ENCODE measurements at places on chromosomes 16 and 17.

DNA sequence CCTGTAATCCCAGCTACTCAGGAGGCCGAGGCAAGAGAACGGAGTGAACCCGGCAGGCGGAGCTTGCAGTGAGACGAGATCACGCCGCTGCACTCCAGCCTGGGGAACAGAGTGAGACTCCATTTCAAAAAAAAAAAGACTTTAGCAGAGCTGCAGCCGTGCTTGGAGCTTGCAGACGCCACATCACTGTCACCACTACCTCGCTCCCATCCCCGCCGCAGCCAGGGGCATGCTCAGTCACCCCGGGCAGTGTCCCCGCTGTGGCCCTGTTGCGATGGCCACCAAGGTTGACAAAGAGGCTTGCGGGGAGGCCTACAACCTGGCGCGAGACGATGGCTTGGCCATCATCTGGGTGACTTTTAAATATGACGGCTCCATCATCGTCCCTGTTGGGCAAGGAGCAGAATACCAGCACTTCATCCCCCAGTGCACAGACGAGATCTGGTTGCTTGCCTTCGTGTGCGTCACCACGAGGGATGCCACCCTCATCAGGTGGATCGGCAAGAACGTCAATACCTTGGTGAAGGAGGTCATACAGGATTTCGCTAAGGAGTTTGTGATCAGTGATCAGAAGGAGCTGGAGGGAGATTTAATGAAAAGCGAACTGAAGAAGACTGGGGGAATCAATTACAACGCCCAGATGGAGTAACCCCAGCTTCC is 118.1 kb downstream of the TNFRSF13B start:
- no peak for DNase-seq

DNA sequence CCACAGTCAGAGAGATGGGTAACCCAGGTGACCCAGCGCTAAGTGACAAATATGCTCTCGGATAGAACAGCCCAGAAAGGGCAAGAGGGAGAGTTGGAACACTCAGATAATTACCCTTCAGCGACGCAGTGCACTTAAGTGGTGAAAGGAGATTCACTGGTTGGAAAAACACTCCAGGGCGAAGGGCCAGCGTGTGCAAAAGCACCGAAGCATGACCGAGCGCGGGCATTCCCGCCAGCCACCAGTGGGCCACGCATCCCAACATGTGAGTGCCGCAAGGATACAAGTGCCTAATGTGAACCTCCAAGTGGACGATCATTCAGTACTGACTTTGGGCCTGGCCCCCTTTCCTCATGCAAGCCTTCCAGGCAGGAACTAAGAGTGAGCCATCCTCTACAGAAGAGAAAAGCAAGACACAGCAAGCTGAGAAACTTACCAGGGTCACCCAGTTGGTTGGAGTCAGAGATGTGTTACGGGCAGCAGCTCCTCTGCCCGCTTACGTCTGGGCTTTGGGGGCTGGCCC is 258.4 kb downstream of the C16orf95 start:
- DNase-seq: no peak

- DNase-seq: peak; percentile 64
Observed at GRCh38 chr17:43338886-43339516, 59.8 kb upstream of the ARL4D start.

DNA sequence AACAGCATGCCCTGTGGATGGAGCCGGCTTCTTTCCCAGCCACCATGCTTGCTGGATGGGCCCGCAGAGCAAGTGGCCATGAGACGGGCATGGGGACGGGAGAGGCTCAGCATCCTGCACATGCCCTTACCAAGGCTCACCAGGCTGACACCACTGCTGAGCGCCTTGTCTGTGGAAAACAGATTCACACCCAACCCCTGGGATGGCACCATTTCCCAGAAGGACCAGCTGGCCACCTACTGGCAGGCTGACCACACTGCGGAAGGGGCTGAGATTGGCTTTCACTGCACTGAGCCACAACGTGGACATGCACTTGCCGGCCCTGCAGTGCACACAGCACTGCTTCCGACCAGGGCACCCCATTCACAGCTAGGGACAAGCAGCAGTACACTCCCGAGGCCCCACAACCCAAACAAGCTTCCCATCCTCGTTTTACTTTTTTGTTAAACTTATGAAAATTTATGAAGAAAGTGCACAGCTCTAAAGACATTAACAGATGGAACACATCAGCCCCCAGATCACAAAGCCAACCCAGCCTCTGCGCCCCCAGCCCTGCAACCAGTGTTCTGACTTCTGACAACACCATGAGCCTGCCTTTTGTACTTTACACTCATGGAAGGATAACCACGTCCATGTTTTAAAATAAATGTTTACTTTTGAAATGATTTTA is 13.9 kb upstream of the KRTAP17-1 start:
- peak; percentile 41 for DNase-seq

GRCh38 chr17:79706931-79707850 is 23.6 kb upstream of the ENPP7 start:
- DNase-seq: no peak

DNA sequence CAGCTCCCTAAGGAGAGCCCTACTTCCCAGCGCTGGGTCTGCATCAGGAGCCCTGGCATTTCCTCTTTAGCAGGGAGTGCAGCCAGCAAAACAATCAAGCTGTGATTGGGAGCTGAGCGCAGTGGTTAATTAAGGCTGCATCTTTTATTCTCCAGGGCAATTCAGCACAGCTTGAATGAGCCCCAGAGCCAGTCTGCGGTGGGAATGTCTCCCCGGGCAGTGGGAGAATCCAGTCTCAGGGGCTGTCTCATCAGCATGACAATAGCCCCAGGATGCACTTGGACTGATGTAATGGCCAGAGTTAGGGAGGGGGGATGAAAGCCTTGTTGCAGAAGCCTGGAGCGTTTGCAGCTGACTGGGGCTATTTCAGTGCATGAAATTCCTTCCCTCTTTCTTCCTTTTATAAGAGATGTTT is 292.6 kb upstream of the SOX9 start:
- DNase-seq: no peak

DNA sequence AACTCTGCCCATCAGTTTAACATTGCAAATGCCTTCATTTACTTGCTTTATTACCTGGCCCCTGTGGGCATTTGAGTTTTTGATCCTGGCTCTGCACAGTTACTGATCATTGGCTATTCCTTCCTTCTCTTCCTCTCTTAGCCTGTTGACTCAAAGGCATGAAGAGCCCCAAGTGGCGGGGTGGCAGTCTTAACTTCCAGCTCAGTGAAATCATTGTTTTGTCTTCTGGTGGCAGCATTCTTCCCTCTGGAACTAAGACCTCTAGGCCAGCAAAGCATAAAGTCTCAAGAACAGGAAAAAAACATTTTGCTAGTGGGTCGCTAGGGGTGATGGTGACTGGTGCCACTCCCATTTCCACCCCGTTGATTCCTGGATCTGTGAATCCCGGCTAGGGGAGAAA is 52.3 kb upstream of the MRTFB start:
- DNase-seq: no peak

GRCh38 chr16:17450291-17450690 is 20.5 kb downstream of the XYLT1 start:
- DNase-seq: no peak

DNA sequence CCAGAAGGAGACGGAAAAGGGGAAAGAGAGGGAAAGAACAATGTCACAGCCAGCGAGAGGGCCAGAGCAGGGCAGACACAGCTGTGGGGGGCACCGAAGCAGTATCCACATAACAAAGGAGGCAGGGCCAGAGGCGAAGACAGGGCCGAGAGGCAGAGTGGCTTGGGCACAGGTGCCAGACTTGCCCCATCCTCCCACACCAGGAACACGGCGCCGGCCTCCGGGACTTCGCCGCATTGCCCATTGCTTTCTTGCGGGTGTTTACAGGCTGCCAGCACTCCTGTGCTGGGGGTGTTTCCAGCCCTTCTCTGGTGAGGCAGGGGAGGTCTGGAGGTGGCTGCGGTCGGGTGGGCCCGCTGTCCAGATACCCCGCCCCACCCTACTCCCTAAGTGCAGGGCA is 78.0 kb downstream of the ENGASE start:
- no peak for DNase-seq

- no peak for DNase-seq
Observed at GRCh38 chr17:929586-929985, 50.0 kb downstream of the NXN start.

DNA sequence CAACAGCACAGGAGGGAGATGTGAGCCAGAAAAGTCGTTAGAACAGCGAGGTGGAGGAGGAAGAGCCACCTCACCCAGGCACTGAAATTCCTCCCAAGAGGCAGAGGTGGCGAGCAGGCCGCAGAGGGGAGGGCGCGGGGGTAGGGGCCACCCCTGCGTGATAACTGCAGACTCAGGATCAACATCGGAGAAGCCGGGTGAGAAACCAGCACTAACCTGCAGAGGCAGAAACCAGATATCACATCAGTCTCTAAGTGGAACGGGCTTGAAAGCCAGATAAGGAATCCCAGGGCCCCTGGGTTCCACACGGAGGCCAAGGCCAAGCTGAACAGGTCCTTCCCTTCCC is 39.4 kb upstream of the ZC3H18 start:
- peak; percentile 97 for DNase-seq

- no peak for DNase-seq
Observed at GRCh38 chr16:2237102-2237482, 848 bp downstream of the DNASE1L2 start.

GRCh38 chr17:17641621-17642409 is 39.4 kb upstream of the RAI1 start:
- DNase-seq: peak; percentile 88

- DNase-seq: no peak
Observed at GRCh38 chr16:1184156-1184868, 31.4 kb downstream of the CACNA1H start.

GRCh38 chr17:75996665-75997590 is 3.7 kb upstream of the CDK3 start:
- peak; percentile 93 for DNase-seq

- DNase-seq: no peak
Observed at GRCh38 chr16:86545954-86546637, 8.9 kb downstream of the MTHFSD start.

DNA sequence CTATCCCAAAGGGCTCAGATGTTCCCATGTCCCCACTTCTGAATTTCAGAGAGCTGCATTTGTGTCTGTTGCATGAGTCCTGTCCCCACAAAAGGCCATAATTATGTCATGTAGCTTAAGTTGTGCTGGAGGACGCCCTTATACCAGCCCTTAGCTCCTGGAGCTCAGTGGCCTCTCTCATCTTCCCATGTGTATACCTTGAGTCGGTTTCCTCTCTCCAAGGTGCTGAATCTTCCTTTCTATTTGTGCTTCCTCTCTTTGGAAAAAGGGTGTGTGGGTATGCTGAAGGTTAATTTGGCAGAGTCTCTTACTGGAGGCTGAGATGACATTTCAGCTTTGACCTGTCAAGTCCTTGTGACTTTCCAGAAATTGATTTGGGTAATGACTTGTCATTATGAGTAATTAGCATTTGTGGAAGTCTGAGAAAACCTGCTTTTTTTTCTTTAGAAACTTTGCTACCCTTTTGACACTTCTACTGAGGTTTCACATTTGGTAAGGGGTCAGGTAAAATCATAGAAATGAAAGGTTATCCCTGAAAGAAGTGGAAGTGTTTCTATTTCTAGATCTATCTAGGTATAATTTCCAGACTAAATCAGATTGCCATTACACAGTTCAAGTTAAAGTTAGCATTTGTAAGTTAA is 185.4 kb downstream of the ABCC12 start:
- peak; percentile 55 for DNase-seq

GRCh38 chr16:11706180-11706742 is 36.4 kb downstream of the TXNDC11 start:
- DNase-seq: no peak

GRCh38 chr17:53942436-53942835 is 119.7 kb downstream of the KIF2B start:
- no peak for DNase-seq

DNA sequence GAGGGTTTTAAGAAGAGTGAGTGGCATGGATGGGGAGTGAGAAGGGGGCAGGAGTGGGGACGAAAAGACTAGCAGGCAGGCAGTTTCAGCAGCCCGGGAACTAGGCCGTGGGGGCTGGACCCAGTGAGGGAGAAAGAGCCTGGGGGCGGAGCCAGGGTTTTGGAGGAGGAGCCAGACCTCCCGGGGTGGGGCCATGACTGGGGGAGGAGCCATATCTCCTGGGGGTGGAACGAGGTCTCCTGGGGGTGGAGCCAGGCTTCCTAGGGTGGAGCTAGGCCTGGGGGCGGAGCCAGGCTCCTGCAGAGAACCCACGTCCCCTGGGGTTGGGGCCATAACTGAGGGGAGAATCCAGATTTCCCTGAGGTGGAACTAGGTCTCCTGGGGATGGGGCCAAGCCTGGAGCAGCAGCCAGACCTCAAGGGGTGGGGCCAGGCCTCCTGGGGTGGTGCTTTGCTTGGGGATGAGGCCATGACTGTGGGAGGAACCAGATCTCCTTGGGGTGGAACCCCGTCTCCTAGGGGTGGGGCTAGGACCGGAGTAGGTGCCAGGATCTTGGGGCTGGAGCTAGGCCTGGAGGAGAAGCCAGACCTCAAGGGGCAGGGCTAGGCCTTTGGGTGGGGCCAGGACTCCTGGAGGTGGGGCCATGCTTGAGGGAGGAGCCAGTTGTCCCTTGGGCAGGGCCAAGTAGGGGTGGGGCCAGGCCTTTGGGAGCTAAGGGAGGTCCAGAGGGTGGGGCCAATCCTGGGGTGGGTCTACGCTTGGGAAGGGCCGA is 41.7 kb upstream of the JPH3 start:
- DNase-seq: peak; percentile 59

DNA sequence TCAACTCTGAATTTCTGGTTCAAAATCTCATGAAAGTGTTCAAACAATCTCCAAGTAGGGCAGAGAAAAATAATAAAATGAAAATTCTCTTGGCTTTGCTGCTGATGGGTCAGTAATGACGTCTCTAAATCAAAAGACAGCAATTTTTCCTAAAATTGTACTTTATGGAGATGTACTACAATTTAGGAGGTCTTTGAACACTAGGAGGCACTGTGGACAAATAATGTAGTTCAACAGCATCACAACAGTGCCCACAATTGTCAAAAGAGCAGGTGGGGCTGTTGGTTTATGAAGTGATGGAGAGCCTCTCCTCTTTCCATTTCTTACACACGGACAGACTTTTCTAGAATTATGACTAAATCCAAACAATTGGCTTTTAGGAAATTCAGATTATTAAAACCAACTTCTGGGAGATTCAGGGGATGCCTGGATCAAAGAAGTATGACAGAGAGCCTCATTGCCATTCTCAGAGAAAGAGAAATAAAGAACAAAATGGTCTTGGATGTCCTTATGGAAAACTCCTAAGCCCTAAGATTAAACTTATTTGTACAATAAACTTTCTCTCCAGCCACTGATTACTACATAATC is 23.8 kb downstream of the EZH1 start:
- DNase-seq: peak; percentile 68

DNA sequence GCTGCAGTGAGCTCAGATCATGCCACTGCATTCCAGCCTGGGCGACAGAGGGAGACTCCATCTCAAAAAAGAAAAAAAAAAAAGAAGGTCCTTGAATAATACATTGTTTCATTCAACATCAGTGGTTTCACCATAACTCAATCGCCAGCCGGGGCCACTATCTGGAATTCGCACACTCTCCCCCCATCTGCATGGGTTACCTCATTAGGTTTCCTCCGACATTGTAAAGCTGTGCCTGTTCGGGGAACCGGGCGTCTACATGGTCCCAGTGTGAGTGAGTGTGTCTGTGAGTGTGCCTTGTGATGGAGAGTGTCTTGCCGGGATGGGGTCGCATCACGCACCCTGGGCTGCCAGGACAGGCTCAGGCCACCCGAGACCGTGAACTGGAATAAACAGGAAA is 16.6 kb upstream of the RBBP6 start:
- no peak for DNase-seq

- no peak for DNase-seq
Observed at GRCh38 chr16:1997494-1998359, 8.0 kb downstream of the SYNGR3 start.
